ENCODE measurements at places on chromosomes 6 and 20. TPM values are rescaled to one million over a fixed set of nuclear protein-coding genes. Genes with fewer than 3 reads are reported as not detected.

The SLC22A2 gene
- total RNA-seq: not detected

The RAMACL gene
- total RNA-seq: 7.8 TPM

The CST2 gene
- total RNA-seq: not detected

The MYBL2 gene
- total RNA-seq: 4.7 TPM

The FKBP1C gene
- 0.48 TPM for total RNA-seq

The RAET1L gene
- not detected for total RNA-seq

The ECT2L gene
- 13.4 TPM for total RNA-seq

The SERPINB1 gene
- 58.0 TPM for total RNA-seq

The LAMA2 gene
- total RNA-seq: 105 TPM

The MYLK4 gene
- 1.6 TPM for total RNA-seq

The OPRL1 gene
- total RNA-seq: 2.5 TPM

Measured in lung (tissue), 17 donors.